ENCODE measurements at places on chromosomes 16 and 17.

GRCh38 chr16:76565542-76565941 is 288.3 kb downstream of the CNTNAP4 start:
- no peak for DNase-seq

DNA sequence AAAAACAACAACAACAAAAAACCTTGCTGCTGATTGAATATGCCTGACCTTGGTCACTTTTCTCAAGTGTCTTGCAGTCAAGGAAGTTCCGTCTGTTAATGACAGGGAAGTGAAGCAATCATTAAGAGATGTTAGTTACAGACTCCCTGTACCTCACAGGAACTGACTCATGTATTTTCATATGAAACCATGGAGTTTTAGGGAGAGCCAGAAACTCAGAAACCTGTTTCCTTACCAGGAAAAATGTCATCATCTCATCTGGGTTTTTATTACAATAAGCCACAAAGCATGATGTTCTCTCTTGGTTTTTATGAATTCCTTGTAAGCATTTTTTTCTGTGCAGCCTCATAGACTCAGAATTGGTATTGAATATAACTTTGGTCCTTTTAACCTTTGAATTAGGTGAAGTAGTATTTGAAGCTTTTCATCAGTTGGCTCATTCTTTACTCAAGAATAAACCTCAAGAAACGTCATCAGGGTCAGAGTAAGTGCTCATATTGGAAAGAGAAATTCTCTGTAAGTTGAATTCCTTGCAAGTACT is 10.3 kb downstream of the LYRM1 start:
- DNase-seq: peak; percentile 88

- no peak for DNase-seq
Observed at GRCh38 chr16:78179666-78180065, 80.2 kb downstream of the WWOX start.

GRCh38 chr16:51648526-51648925 is 497.5 kb upstream of the SALL1 start:
- DNase-seq: peak; percentile 3

- DNase-seq: peak; percentile 18
Observed at GRCh38 chr17:33284022-33284421, 9.1 kb downstream of the ASIC2 start.

DNA sequence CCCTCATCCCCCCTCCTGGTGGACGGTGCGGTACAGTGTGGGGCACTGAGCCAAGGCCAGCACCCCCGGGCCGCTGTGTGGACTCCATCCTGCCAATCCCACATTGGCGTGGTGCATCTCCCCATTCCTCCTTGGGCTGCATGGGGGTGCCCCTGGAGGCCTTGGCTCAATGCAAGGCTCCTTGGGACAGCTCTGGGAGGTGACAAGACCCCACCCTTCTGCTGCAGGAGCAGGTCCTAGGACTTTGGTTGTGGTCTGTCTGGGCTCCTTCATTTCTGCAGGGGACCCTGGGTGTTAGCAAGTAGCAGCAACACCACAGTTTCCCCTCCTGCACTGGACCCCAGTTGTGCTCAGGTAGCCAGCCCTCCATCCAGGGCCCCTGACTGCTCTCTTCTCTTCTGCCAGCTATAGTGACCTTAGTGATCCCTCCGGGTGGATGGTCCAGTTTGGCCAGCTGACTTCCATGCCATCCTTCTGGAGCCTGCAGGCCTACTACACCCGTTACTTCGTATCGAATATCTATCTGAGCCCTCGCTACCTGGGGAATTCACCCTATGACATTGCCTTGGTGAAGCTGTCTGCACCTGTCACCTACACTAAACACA is 1.3 kb downstream of the PRSS21 start:
- no peak for DNase-seq

GRCh38 chr17:80832266-80832676 is 159.4 kb upstream of the CHMP6 start:
- peak; percentile 85 for DNase-seq

- DNase-seq: no peak
Observed at GRCh38 chr16:56889206-56889605, 24.2 kb downstream of the SLC12A3 start.

DNA sequence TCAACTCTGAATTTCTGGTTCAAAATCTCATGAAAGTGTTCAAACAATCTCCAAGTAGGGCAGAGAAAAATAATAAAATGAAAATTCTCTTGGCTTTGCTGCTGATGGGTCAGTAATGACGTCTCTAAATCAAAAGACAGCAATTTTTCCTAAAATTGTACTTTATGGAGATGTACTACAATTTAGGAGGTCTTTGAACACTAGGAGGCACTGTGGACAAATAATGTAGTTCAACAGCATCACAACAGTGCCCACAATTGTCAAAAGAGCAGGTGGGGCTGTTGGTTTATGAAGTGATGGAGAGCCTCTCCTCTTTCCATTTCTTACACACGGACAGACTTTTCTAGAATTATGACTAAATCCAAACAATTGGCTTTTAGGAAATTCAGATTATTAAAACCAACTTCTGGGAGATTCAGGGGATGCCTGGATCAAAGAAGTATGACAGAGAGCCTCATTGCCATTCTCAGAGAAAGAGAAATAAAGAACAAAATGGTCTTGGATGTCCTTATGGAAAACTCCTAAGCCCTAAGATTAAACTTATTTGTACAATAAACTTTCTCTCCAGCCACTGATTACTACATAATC is 23.8 kb downstream of the EZH1 start:
- DNase-seq: peak; percentile 88

GRCh38 chr16:84404936-84405639 is 36.8 kb downstream of the ATP2C2 start:
- no peak for DNase-seq

GRCh38 chr16:80081846-80082245 is 458.9 kb upstream of the DYNLRB2 start:
- DNase-seq: no peak

- no peak for DNase-seq
Observed at GRCh38 chr16:64363039-64363438, 758.8 kb downstream of the CDH11 start.

DNA sequence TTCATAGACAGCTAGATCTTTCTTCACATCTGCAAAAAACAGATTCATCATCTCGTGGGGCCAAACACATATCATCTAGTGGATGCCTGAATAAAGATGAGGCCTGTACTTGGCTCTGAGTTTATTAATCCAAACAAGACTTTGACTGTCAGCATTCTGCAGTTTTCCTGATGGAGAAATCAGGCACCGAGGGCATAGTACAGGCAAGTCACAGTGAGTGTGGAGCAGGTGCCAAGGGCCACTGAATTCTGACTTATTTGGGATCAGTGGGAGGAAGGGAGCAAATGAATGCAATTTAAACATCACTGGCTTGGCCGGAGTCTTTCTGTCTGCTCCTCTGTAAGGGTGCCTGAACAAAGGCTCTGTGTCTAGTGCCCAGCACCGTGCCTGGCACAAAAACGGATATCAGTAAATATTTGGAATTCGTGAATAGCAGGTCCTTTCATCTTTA is 975 bp downstream of the CFAP20 start:
- peak; percentile 17 for DNase-seq

DNA sequence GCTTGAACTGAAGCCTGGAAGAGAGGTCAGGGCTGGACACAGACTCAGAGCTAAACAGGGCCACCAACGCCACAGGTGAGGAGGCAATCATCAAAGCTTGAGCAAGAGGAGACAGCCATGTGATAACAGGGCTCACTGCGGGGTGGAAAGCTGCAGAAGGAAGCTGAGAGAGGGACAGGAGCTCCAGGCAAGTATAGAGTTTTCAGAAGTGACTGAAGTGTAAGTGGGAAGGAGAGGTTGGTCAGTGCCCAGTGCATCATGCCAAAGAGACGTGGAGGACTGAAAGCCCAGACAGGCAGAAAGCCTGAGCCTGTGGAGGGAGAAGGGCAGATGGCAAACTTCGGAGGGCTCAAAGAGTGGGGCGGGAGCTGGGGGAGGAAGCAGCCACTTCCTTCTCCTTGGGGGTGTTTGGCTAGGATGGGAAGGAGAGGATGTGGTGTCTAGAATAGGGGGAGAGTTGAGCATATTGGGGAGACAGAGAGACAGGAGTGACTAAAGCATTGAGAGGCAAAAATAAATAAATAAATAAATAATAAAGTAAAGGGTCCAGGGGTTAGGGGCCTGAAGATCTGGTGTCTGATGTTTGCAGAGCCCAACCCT is 2.6 kb downstream of the KIFC3 start:
- no peak for DNase-seq

DNA sequence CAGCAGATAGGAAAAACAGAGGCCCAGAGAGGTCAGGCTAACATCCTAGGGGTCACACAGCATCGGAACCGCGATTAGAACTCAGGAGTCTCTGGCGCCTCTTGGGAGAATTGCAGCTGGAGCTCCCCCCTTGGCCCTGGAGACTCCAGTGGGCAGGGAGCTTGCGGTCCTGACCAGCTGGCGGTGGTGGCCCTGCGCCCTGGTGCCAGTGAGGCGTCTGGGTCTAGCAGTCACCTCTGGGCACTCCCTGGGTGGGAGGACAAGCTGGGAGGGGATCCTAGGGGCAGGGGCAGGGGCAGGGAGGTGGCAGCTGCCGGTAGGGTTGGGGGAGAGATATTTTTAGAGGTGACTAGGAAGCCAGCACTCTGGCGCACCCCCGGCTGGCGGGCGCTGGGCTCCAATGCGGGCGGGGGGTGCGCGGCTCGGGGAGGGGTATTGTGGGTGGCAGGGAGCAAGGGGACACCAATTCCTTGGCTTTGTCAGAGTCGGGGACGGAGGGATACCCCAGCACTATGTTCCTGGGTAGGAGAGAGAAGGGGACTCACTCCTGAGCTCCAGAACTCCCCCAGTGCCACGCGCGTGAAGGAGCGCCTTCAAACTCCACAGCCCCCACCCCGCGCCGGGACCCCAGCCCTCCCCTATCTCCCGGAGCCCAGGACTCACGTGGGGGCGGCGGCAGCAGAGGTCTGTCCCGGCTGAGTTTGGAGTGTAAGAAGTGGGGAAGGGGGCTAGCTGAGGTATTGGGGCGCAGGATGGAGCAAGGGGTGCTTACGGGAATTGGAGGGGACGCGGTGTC is 584 bp downstream of the PHOSPHO1 start:
- DNase-seq: no peak

- DNase-seq: no peak
Observed at GRCh38 chr16:71406316-71406715, 35.5 kb downstream of the TLE7 start.

GRCh38 chr16:67608364-67608763 is 36.6 kb upstream of the CARMIL2 start:
- no peak for DNase-seq

DNA sequence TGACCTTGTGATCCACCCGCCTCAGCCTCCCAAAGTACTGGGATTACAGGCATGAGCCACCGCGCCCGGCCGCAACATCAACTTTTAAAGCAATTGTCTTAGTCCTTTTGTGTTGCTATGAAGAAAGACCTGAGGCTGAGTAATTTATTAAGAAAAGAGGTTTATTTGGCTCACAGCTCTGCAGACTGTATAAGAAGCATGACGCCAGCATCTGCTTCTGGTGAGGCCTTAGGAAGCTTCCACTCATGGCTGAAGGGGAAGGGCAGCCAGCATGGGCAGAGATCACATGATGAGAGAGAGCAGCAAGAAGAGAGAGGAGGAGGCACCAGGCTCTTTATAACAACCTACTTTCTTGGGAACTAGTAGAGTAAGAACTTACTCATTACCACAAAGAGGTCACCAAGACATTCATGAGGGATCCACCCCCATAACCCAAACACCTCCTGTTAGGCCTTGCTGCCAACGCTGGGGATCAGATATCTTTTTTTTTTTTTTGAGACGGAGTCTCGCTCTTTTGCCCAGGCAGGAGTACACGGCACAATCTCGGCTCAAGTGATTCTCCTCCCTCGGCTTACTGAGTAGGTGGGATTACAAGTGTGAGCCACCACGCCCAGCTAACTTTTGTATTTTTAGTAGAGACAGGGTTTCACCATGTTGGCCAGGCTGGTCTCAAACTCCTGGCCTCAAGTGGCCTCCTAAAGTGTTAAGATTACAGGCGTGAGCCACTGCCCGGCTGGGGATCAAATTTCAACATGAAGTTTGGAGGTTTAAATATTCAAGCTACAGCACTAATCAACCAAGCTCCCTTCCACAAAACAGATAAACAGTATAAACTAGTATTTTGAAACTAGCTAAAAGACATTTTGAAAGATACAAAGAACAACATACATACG is 21.4 kb upstream of the GPT2 start:
- peak; percentile 74 for DNase-seq

DNA sequence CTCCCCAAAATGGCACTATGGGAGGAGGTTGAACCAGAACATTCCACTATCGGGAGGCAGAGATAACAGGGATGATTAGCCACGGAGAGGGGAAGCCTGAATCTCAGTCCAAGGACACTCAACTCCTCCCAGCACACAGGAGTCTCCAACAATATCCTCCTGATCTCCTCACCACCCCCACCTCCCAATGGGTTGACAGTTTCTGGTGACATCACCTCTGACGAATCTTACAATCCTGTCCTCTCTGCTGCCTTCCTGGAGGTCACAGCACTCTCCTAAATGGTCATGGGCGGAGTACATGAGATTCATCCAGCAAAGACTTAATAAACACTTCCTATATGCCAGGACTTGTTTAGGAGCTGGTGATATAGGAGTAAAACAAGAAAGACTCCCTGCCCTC is 80.9 kb downstream of the SLC6A2 start:
- DNase-seq: no peak

DNA sequence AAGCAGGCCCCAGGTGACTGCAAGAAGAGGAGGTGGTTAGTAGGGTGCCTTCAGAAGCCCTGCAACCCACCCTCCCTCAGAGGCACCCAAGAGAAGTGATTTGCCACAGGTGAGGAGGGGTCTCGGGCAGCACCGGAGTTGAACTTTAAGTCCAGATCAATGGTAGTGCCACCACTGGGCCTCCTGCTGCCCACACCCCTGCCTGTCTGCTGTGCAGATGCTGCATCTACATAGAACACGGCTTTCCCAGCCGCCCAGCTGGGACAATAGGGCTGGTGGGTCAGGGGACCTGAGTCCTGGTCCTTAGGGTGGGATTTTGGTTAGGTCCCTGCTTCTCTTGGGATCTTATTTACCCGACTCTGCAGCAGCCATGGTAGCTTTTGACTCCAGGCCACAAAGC is 17.6 kb upstream of the FAM83G start:
- DNase-seq: no peak

GRCh38 chr17:64653325-64653984 is 8.7 kb downstream of the SMURF2 start:
- peak; percentile 76 for DNase-seq
